CD8-positive, alpha-beta memory T cell (primary cell): ENCODE measurements at places on chromosomes 6 and 20.

GRCh38 chr6:109486068-109486467 lies 3.0 kb upstream of the ZBTB24 start:
- DNase-seq = no peak

DNA sequence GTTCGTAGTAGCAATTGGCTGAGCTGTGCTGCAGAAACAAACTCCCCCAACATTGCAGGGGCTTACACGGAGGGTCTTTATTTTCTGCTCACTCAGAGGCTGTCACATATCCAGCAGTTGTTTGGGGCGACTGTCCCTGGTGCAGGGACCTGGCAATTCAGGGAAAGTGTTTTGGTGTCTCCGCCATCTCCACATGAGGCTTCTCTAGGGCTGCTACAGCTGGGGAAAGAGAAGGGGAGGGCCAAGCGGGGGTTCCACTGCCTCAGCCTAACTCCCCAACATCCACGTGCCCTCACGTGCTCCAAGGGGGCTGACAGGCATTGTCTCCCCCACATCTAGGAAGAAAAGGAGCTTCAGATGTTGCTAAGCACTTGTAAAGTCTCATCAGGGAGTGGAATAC lies 61.3 kb upstream of the NXT1 start:
- no peak for DNase-seq

- no peak for DNase-seq
Measured at GRCh38 chr6:39758905-39759605, 33.1 kb upstream of the DAAM2 start.

- no peak for DNase-seq
Measured at GRCh38 chr6:152100183-152100618, 292.7 kb downstream of the ESR1 start.

DNA sequence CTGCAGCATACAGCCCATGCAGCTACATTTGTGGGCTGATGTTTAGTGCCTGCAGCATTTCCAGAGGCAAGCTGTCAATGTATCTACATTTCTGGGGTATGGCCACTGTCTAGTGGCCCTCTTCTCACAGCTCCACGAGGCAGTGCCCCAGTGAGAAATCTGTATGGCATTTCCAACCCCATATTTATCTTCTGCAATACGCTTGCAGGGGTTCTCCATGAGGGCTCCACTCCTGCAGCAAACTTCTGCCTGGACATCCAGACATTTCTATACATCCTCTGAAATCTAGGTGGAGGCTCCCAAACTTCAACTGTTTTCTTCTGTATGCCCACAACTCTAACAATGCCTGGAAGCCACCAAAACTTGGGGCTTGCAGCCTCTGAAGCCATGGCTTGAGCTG lies 502.3 kb downstream of the C6orf118 start:
- no peak for DNase-seq

- no peak for DNase-seq
Measured at GRCh38 chr6:163290545-163291274, 123.8 kb upstream of the QKI start.

- DNase-seq = no peak
Measured at GRCh38 chr6:97456070-97456469, 173.1 kb upstream of the MMS22L start.

GRCh38 chr6:39517756-39518155 lies 195.3 kb upstream of the KCNK16 start:
- DNase-seq = no peak

DNA sequence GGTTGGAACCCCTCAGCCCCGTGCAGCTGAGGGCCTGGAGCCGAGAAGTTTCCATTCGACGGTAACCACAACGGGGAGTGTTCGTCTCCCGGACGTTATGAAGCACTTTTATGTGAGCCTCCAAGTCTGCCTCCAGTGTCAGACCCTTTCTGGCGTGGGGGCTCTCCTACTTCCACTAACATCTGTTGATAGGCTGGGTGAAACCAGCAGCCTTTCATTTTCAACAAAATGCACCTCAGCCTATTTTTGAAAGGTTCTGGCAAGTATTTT lies 257.4 kb downstream of the THBS2 start:
- no peak for DNase-seq

DNA sequence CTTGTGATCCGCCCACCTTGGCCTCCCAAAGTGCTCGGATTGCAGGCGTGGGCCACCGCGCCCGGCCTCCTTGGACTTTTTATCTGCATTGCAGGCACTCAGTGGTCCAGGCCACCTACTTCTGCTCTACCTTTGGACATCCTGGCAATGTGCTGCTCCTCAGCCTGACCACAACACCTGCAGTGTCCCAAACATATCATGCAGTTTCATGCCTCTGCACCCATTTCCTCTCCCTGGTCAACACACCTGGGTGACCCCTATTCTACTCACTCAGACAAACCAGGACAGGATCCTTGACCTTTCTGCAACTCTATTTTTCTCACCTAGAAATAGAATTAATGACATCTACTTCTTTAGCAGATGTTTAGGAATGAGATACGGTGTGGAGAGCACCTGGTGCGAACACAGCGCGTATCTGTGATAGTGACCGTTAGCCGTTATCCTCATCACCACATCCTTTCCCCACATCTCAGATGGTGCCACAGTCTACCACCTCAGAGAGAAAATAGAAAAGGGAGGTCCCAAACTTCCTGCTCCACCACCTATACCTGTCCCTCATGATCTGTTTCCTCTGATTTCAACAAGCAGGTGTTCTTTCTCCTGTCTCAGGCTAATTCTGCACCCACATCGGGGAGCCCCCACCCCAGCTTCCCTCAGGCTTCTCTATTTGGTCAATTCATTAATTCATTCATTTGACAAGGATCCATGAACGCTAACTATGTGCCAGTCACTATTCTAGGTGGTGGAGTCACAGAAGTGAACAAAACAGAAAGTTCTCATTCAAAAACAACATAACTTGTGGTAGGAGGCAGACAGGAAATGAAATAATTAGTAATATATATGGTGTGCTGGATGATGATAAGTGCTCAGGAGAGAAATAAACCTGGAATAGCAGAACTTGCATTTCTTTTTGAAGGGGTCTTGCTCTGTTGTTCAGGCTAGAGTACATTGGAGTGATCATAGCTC lies 4.3 kb upstream of the BTN3A2 start:
- no peak for DNase-seq

DNA sequence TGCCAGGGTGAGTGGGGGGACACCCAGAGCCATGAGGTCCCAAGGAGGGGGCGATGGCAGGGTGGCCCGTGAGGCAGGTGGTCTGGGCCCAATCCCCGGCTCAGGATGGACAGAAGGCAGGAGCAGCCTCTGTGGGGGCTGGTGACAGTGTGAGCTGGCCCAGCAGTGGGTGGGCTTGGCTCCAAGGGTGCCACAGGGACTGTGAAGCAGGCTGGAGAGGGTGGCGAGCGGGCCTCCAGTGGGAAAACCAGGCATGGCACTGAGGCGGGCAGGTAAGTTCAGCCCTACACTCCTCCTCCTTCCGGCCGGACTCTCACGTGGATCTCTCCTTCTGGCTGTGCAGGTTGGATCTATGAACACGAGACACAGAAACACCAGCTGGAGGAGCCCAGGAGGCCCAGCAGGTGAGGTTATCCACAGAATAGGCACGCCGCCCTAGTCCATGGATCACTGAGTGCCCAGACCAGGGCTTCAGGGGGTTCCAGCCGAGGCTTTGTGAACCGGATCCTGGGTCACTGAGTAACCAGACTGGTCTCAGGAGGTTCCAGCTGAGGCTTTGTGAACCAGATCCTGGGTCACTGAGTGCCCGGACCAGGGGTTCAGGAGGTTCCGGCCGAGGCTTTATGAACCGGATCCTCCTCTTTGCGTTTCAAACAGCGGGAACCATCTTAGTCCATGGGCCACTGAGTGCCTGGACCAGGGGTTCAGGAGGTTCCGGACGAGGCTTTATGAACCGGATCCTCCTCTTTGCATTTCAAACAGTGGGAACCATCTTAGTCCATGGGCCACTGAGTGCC lies 76.4 kb upstream of the BHLHE23 start:
- peak; percentile 37 for DNase-seq

DNA sequence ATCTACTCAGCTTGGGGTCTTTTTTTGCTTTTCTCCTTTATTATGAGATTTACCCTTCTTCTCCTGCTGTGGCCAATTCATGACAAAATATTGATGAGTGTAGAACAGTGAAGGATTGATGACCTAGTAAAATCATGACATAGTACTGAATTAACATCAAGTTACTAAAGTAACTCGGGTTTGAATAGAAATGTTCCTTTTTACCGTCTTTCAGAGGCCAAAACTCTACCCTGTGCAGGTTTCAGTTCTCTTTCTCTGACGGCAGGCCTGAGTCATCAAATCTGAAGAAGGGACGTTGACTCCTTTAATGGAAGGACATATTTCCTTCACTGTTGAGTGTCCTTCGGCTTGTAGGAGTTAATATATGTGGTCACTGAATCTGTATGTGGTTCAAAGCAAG lies 80.7 kb downstream of the RREB1 start:
- no peak for DNase-seq

GRCh38 chr6:101486124-101486523 lies 92.6 kb downstream of the GRIK2 start:
- no peak for DNase-seq

DNA sequence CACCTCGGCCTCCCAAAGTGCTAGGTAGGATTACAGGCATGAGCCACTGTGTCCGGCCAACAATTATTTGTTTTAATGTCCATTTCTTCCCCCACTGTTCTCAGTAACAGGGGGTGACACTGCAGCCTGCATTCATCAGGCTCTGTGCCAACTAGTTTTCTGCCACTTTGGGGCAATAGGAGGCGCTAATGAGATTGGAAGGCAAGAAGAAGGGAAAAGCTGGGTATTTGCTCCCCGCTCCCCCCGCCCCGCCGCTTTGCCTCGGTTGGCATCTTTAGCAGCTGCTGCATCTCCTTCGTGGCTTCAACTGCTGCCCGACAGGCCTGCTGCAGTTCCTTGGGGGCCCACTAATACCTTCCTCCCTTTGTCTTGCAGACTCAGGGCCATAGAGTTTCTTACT lies 35.0 kb upstream of the MDGA1 start:
- DNase-seq = no peak

DNA sequence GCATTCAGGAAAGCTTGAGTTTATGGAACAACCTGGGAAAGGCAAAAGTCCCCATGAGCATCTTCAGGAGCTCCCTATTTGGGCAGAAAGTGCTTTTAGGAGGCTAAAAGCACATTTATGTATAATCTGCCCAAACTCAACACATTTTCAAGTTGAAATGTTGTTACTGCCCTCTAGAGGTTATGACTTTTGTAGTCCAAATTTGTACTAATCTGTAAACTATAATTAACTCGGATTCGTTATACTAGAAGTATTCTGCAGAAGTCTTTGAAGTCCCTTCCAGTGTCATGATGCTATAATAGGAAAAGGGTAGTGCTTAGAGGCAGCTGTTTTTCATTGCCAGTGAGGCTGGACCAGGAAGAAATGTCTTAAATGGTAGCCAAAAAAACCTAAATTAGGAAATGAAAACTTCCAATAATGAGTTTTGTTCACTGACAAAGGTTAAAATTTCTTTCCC lies 44.8 kb upstream of the EMILIN3 start:
- DNase-seq = no peak

GRCh38 chr20:9884666-9885065 lies 45.8 kb upstream of the PAK5 start:
- no peak for DNase-seq

- no peak for DNase-seq
Measured at GRCh38 chr20:26243731-26244130, 547.1 kb upstream of the ZNF337 start.

- no peak for DNase-seq
Measured at GRCh38 chr20:23311947-23312506, 38.6 kb upstream of the NXT1 start.

GRCh38 chr6:85453490-85453889 lies 3.6 kb downstream of the NT5E start:
- DNase-seq = no peak

DNA sequence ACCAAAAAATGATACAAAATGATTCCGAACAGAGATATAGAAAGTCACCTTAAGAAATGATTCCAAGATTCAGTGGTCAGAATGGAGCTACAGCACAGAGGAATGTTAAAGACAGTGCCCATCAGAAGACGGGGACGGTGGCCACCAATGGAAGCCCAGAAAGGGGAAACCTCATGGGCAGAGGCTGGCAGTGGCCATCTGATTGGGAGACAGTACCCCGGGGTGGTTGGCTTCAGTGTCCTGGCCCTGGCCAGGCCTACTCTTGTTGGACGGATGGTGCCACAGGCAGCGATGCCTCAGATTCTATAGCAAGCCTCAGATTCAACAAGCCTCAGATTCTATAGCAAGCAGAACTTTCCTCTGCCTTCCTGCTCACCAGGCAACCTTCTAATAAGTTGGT lies 16.6 kb upstream of the PI16 start:
- no peak for DNase-seq

DNA sequence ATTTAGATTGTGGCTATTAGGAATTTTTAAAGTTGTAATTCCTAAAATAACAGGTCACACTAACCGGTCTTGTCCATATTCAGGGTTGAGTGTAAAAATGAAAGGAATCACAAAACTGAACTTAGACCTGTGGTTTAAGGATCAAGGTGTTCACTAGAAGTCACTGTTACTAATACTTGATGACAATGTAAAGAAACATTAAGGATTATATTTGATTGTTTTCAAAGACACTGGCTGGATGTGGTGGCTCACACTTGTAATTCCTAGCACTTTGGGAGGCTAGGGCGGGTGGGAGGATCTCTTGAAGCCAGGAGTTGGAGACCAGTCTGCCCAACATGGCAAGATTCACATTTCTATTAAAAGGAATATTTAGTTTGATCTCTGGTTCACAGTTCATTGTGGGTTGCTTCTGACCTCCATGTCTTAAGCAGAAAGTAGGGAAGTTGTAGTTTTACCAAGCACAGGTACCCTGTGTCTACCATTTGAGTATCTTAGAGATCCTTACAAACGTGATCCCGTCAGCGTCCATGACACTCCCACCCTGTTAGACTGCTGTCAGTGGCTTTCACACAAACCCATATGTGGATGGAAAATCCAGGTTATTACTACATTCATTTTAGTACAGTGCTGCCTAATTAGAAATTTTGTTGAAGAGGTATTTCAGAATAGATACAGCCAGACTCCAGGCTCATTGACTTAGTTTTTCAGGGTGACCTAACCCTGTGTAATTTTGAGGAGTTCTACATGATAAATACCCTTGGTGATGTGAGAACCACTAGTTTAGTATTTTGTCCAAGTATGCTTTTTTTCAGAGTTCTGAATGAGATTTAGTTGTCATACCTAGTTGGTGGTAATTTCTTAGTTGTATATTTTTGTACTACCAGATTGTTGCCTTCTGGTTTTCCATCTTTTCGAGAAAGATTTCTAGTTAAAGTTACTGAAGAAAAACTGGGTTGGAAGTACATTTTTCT lies 10.2 kb downstream of the SRSF3 start:
- DNase-seq = no peak

- no peak for DNase-seq
Measured at GRCh38 chr6:16313732-16314131, 75.3 kb downstream of the GMPR start.

DNA sequence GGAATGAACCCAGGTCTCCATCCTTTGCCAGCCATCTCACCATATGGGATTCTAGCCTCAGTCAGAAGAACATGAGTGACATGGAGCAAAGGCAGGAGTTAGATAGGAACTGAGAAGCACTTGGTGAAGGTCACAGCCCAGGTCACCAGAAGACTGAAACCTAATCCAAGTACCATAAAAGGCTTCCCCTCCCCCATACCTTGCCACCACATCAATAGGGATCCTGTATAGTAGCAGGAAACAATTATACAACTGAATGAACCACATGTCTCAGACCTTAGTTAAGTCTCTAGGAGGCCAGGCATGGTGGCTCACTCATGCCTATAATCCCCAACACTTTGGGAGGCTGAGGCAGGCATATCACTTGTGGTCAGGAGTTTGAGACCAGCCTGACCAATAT lies 49.6 kb downstream of the KIZ start:
- DNase-seq = no peak

- DNase-seq = no peak
Measured at GRCh38 chr20:24136659-24137246, 148.2 kb upstream of the GGTLC1 start.

GRCh38 chr6:34332251-34333198 lies 59.9 kb downstream of the NUDT3 start:
- no peak for DNase-seq
